T-helper 2 cell treated with Interferon-gamma antibody and Interleukin-4, amounts not matched to agents 5 μg/mL and 100 μg/mL, for 36 hours (primary cell): ENCODE measurements at places on chromosomes 5 and 9.

GRCh38 chr9:10268531-10269485 lies 344.0 kb downstream of the PTPRD start:
- DNase-seq: no peak

DNA sequence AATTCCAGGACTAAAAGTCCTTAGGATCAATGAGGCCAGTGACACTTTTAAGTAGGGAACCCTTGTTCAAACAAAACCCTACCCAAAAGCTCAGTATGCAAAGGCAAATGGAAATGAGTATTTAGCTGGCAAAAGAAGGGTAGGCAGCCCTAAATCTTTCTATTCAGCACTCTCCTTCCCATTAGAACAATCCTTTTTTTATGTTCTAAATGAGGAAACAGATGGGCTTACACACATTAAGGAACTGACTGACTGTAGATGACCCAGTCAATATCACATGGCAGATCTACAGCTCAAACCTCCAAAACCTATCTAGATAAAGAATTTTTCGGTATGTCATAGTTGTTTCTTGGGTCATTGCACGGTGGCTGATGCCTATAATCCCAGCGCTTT lies 7.2 kb downstream of the CSNK1A1 start:
- no peak for DNase-seq

DNA sequence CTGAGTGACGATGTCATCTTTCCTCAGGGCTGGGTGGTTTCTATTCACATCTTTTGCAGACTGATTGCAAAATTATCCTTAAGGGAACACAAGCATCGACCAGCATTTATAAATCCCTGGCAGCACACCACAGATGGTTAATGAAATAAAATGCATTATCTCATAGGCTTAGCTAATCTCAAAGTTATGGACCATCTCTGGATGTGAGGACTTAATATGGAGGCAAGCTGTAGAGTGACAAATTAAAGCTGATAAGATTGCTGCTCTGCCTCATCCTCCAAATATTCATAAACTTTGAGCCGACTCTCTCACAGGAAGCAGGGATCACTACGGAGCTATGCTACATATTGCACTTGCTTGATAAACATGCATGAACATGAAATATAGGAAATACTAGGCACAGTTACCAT lies 663.2 kb upstream of the RGMB start:
- no peak for DNase-seq

DNA sequence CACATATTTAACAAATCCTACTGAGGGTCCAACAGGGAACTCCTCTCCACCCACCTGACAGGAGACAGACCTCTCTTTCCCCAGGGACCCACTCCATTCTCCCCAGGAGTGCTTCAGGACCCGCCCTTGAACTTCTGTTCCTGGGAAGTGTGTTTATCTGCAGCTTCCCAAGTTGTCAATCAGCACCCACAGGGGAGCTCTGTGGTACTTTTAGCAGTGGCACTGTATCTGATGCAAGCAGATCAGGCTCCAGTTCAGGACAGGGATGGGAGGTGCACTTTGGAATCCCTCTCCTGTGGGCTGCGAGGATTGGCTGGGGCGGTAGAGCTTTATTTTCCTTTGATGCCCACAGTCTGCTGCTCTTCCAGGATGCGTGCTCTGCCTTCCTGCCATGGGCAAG lies 8.7 kb downstream of the GALNT10 start:
- DNase-seq: no peak

GRCh38 chr9:9920425-9921060 lies 692.3 kb downstream of the PTPRD start:
- DNase-seq: no peak

GRCh38 chr5:133596049-133596448 lies 16.3 kb downstream of the FSTL4 start:
- DNase-seq: no peak

- no peak for DNase-seq
Measured at GRCh38 chr5:98031926-98032325, 741.5 kb upstream of the RGMB start.

DNA sequence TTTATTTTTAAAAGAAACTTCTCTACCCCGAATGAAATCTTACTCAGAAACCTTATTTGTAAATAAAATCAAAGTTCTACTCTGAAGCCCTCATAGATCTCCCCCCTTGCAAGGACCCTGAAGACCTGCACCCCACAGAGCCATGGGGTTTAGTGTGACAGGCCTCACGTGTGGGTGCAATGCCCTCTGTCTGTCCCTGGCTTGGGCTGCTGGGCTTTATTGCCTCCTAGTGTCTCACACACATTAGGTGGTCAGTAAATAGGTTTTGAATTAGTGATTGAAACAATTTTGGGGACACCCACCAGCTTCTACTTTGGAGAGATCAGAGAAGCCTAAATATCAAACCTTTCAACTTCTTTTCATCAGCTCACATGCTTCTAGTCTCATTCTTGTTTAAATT lies 403.7 kb downstream of the KDM4C start:
- no peak for DNase-seq

DNA sequence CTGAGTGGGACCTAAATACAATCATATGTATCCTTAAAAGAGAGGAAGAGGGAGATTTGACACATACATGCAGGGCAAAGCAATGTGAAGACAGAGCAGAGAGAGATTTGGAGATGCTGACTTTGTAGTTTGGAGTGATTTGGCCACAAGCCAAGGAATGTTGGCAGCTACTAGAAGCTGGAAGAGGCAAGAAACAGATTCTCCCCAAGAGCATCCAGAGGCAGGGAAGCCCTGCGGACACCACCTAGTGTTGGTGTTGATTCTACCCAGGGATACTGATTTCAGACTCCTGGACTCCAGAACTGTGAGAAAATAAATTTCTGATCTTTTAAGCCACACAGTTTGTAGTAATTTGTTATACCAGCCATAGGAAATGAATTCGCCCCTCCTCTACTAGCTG lies 64.9 kb upstream of the OSMR start:
- no peak for DNase-seq

DNA sequence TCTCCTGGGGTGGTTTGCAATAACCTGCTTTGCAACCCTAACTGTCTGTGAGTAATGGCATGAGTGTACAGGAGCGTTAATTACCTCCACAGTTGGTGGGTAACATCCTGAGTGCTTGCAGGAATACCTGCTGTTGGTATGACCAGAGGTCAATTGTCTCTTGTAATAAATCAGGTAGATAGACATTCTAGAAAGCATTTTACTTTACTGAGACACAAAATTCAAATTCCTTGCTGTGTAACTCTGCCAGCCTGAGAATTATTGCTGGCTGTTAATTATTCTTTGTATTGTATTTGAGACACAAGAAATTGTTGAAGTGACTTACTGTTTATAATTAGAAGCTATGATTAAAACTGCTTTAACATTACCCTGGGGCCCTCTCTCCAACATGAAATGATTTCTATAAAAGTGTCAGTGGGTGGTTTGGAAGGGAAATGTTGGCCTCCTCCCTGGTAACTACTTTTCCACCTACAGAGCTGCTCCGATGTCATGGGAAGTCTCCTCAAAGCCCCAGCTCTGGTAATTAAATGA lies 150.8 kb upstream of the ADCY2 start:
- no peak for DNase-seq

GRCh38 chr9:970151-970996 lies 6.1 kb upstream of the DMRT3 start:
- DNase-seq: no peak

DNA sequence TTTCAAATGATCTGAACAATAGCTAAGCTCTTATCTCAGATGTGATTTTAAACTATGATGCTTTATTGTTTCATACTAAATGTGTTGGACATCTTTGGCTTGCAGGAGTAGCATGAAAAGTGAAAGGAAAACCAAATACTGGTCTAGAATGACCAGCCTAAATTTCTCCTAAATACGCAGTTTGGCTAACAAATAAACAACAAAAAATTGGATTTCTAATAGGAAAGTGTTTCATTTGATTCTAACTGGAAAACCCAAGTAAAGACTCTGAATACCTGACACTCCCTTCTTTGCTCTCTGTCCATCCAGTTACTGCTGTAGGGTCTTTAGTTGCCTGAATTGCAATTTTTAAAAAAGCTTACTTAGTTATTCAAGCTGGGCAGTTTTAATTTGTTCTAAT lies 111.7 kb upstream of the ACOT12 start:
- DNase-seq: no peak

DNA sequence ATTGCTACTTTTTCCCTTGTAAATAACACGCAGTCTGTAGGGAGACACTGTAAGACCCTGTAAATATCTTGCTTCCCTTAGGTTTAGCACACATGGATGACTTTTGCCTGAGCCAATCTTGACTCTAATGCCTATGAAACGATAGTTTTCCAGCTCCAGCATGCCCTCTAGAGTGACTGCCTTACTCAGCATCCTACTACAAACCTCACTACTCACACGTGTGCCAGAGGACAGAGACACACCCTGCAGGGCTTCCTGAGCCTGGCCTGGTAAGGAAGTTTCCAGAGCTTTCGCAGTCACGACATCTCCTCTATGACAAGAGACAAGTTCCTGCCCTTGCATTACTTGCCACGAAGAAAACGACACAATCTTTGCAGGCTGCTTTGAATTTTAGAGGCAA lies 138.1 kb downstream of the ATPSCKMT start:
- no peak for DNase-seq

- no peak for DNase-seq
Measured at GRCh38 chr9:94182532-94182931, 76.6 kb upstream of the ZNF169 start.

DNA sequence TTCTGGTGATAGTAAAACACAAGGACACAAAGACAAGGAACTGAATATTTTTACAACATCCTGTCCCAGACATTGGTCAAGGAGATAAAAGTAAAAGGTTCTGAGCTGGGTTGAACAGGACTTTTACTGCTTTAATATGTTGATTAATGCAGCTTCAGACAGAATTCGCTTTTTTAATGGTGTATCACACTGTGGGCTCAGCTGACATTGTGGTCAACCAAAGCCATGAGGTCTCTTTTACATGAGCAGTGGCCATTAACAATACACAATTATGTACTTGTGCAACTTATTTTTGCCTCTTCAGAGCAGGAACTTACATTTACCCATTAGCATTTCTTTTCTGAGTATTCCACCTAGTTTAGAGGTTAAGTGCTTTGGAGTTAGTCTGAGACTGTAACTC lies 22.8 kb upstream of the ERBIN start:
- no peak for DNase-seq

GRCh38 chr9:14097666-14098415 lies 216.1 kb downstream of the NFIB start:
- no peak for DNase-seq

GRCh38 chr9:93954434-93955061 lies 607 bp downstream of the BARX1 start:
- no peak for DNase-seq

DNA sequence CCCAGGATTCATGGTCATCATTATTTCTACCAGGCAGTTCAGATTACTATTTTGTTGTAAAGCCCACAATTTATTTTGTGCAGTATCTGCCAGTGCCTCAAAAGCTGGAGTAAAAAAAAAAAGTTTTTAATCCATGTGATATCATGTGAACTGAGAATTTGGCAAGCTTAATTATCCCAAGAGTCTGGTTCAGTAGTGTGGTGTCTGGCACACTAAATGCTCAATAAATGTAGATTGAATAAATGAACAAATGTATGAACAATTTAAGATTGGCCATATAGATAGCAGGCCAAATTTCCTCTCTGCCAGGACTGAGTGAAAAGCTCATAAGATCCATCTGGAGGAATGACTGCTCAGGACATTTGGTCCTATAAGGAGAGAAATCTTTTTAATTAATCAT lies 533.0 kb downstream of the TLE1 start:
- no peak for DNase-seq

DNA sequence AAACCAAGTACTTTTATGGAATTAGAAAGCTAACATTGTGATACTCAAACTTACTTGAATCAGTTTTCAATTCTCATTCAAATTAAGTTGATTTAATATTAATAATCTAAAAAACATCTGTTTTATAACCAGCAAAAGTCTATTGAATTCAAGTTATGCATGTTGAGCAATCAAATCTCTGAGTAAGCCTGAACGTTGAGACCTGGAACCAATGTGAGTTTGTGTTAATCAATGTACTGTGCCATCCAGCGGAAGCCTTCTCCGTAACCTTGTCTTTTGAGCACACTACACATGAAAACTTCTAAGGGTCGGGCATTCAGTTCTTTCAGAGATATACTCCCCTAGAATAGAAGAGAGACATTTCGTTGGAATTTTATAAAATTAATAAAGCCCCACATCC lies 25.9 kb downstream of the SAR1B start:
- DNase-seq: no peak

GRCh38 chr9:19517202-19517942 lies 108.6 kb downstream of the ACER2 start:
- DNase-seq: no peak

- no peak for DNase-seq
Measured at GRCh38 chr5:115398719-115399118, 102.3 kb upstream of the CCDC112 start.

DNA sequence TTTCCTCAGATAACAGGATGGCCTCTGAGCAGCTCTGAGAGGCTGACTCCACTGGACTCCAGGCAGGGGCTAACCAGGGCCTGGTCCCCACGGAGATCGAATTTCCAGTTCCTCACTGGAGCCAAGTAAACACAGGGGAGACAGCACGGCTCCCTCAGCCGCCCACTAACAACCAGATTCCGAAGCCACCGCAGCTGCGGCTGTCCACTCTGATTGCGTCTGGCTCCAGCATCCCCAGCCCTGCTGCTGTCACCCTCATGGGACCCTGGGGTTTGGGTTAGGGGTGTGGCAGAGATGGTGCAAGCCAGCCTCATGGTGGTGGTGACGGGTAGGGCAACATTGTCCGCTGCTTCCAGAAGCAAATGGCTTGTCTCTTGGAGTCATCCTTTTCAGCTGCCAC lies 172.6 kb downstream of the RGS3 start:
- no peak for DNase-seq

GRCh38 chr9:99966716-99967115 lies 60.3 kb downstream of the STX17 start:
- no peak for DNase-seq

DNA sequence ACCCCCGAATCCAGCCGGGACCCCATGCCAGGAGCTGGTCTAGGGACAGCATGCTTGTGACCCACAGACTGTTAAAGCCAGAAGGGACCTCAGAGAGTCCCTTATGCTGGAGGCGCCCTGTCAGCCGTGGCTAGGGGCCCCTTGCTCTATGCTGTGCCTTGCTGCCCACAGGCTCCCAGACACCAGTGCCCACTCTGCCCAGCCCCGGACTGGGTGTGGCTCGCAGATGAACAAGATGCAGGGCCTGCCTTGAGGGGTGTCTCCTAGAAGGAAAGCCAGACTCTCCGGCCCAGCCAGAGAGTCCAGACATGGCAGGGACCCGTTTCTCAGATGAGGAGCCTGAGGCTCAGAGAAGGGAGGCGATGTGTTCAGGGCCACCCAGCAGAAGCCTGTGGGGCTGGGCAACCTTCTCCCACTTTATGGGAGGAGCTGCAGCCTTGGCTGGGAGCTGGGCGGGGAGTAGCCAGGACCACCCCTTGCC lies 85.7 kb downstream of the LMX1B start:
- no peak for DNase-seq

GRCh38 chr9:116149844-116150243 lies 3.7 kb upstream of the PAPPA start:
- DNase-seq: no peak

DNA sequence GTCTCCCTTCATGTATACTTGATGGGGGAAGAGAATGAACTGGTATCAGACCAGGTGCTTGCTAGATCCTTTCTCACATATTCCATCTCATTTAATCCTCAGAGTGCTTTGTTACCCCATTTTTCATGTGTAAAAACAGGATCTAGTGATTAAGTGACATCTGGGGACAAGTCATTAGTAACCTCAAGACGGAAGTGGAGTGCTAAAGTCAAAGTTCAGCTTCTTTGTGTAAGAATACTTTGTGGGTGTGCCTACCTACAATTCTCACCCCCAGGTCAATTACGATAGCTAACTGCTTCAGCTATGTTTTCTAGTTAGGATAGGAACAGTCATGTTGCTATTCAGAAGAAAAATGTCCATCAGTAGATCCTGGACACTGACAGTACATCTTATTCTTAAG lies 3.1 kb upstream of the FAM120AOS start:
- no peak for DNase-seq
